8988T (cell line): ENCODE measurements at places on chromosomes 12 and 14.
A peak's percentile ranks its signal among the peaks of the same experiment; 100 is the strongest.

- DNase-seq = no peak
Observed at GRCh38 chr12:94158666-94159065, 10.3 kb downstream of the PLXNC1 start.

DNA sequence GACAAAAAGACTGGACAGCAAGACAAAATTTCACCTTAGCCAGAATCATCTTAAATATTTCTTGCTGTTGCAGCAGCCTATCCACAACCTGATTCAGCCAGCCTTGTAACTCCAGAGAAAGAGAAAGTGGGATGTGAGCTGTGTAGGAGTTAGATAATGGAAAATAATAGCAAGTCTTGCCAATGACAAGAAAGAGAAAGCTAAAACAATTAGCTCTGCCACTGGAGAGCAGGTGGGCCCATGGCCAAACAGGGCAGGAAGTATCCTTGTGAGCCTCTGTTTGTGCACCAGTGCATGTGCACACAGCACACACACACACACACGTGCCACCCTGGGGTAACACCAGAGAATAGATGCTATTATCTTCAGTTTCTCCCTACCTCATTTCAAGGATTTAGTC lies 106.0 kb upstream of the CCDC196 start:
- DNase-seq = no peak

- no peak for DNase-seq
Observed at GRCh38 chr14:22427771-22428231, 161.2 kb downstream of the DAD1 start.

GRCh38 chr12:50088577-50089335 lies 3.6 kb downstream of the SMARCD1 start:
- DNase-seq = no peak

- no peak for DNase-seq
Observed at GRCh38 chr14:34347683-34348082, 114.4 kb downstream of the SPTSSA start.

GRCh38 chr12:645563-646071 lies 17.6 kb downstream of the NINJ2 start:
- no peak for DNase-seq

DNA sequence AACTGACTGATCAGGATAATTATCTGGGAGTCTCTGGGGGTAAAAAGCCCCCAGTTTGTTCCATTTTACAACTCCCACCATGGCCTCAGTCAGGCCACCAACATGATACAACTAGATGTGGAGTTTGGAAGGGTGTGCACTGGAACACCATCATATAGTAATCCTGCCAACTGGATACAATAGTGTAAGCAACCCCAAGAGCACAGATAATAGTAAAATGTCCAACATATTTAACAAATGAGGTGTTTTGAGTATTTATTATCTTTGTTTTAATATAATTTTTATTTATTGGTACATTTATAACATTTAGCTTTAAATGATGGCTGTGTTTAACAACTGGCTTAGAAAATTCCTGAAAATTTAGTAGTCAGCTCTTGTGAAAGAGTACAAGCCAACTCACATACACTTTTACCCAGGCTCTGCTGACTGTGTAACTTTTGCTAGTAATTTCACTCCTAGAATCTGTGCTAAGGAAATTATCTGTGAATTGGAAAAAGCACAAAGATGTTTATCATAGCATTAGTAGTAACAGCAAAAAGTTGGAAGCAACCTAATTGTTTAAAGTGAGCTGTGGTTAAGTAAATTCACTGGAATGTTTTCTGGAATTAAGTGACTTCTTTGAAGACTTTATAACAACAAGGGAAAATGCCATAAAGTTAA lies 196.8 kb downstream of the RAD51B start:
- DNase-seq = no peak

DNA sequence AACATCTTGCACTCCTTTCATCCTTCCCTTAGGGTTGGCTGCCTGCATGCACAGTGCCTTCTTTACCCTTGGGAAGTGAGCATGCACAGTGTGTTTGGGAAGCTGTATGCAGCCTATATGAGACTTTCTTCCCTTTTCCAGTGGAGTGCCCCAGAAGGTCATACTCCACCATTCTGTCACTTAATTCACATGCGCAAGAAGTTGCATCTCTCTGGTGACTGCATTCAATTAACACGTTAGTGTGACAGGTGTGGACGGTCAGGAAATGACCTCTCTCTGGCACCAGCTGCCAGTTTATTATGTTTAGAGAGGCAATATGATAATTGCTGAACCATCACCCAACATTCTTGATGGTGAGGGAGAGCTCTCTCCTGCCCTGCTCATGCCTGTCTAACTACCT lies 770.0 kb downstream of the FLRT2 start:
- no peak for DNase-seq

DNA sequence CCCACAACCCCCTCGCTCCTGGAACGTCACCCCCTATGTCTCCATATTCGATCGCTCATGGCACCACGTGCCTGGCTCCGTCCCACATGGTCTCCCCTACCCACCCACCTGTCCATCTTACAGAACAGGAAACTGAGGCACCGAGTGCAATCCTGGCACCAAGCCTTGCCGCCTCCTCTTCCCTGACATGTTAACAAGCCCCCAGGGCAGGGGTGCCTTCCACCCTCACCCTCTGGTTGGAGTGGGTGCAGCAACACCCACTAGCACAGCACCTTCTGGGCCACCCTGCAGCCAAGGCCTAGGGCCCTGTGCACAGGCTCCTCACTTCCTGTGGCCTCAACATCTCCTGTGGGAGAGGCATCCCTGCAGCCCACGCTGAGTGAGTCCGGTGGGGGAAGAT lies 110.3 kb downstream of the RFLNA start:
- no peak for DNase-seq

DNA sequence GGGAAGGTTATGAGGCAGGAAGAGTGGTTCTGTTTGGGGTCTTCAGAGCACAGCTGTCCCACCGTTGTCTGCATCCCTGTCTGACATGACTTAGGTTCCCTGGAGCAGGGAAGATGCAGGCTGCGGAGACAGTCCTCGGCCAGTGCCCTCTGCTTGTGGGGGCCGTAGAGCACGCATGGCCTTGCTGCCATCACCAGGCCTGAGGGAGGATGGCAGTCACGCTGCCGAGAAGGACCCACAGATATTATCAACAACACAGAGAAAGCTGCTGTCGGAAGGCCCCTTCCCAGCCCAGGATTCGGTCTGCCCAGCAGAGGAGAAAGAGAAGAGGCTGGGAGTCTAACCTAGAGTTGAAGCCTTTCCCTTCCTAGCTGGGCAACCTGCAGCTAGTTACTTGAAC lies 35.0 kb downstream of the ERH start:
- peak; percentile 52 for DNase-seq

DNA sequence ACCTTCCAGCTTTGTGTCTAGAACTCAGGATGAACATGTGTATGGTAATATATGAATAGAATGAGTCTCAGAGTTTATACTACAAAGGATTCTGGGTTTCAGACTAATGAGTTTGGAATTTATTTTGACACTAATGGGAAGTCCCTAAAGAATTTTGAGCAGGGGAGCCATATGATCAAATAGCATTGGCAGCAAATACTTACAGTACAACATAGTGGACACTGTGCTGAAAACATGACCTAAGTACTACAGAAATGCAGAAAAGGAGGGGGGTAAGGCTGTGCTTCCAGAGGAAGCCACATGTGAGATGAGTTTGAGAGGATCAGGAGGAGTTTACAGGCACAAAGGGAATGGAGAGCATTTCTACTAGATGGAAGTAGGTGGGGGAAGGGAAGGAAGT lies 225.8 kb downstream of the C12orf42 start:
- DNase-seq = no peak

- no peak for DNase-seq
Observed at GRCh38 chr14:102822311-102822863, 45.1 kb downstream of the TRAF3 start.

DNA sequence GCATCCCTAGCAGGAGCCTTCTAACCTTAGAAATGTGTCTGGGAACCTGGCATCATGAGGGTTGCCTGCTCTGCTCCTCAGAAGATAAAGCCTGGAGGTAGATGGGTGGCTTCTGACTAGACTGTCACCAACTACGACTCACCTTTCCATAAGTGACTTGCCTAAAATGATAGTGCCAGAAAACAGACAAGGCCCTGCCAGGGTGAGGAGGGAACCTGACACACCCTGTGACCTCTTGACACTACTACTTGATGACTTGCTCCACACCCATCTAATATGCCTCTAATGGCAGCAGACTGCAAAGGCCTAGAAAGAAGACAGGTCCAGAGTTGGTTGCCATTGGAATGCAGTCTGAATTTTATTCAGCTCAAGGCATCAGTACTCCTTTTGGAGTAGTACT lies 9.4 kb downstream of the RNF41 start:
- DNase-seq = no peak

GRCh38 chr12:4562034-4562657 lies at the start of gene DYRK4:
Gene DYRK4, plus strand, starts transcription at chr12:4562208. Its CDS starts 38 bp downstream, at chr12:4562246.
- no peak for DNase-seq
